ENCODE measurements at places on chromosomes 12 and 14. TPM values are rescaled to one million over a fixed set of nuclear protein-coding genes. Genes with fewer than 3 reads are reported as not detected.

Gene TMCC3
- total RNA-seq = 12.7 TPM

Gene C12orf60
- total RNA-seq = 2.7 TPM

Gene EXOC3L4
- not detected for total RNA-seq

Gene SALL2
- total RNA-seq = 1.2 TPM

Gene LRP10
- total RNA-seq = 83.4 TPM

Gene PRPH
- 0.16 TPM for total RNA-seq

Gene SIX1
- total RNA-seq = not detected

Gene GLT1D1
- total RNA-seq = not detected

Gene IAPP
- not detected for total RNA-seq

Gene TPH2
- total RNA-seq = not detected

Gene TSPAN19
- total RNA-seq = 0.55 TPM

Gene SIRT4
- 0.49 TPM for total RNA-seq

Gene PSMA3
- total RNA-seq = 156 TPM

Gene FGF23
- not detected for total RNA-seq

Gene MMP17
- 9.3 TPM for total RNA-seq

Gene TMEM63C
- total RNA-seq = 1.9 TPM

Gene SOS2
- total RNA-seq = 16.9 TPM

Gene NTS
- total RNA-seq = not detected

Gene NRIP2
- total RNA-seq = not detected

Gene ACOT4
- 1.6 TPM for total RNA-seq

Gene DBX2
- not detected for total RNA-seq

Gene SP1
- total RNA-seq = 31.1 TPM

Gene SLC17A8
- total RNA-seq = not detected

Gene INHBE
- total RNA-seq = not detected

Gene DNM1L
- 79.3 TPM for total RNA-seq

Gene CD163
- not detected for total RNA-seq

Gene PPP1R12A
- 33.8 TPM for total RNA-seq

Gene SLCO1C1
- not detected for total RNA-seq

Gene TDRD9
- 0.62 TPM for total RNA-seq

Gene RNF212B
- total RNA-seq = not detected
